A549 (cell line): ENCODE measurements at places on chromosomes 5 and 9.

DNA sequence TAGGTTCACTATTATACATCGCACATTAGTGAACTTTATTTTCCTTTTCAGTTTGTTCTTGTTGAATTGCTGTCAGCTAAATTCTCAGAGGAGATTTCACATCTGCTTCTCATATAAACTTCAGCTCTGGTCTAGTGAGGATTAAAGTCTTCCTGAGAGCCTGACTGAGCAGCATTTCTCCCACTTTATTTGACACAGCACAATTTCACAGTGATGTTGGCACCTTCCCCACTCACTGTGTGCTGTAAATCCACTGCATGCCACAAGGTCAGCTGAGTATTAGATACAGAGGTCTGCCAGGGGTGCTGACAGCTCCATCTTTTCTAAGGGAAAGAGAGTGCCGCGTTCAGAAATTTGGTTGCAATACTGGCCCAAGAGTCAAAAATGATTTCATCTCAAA is 567.4 kb downstream of the PRR16 start:
- DNase-seq: no peak

GRCh38 chr5:523441-524222 is 617 bp downstream of the SLC9A3 start:
- no peak for DNase-seq

- no peak for DNase-seq
Observed at GRCh38 chr5:132427281-132428146, 58.0 kb downstream of the SLC22A5 start.

DNA sequence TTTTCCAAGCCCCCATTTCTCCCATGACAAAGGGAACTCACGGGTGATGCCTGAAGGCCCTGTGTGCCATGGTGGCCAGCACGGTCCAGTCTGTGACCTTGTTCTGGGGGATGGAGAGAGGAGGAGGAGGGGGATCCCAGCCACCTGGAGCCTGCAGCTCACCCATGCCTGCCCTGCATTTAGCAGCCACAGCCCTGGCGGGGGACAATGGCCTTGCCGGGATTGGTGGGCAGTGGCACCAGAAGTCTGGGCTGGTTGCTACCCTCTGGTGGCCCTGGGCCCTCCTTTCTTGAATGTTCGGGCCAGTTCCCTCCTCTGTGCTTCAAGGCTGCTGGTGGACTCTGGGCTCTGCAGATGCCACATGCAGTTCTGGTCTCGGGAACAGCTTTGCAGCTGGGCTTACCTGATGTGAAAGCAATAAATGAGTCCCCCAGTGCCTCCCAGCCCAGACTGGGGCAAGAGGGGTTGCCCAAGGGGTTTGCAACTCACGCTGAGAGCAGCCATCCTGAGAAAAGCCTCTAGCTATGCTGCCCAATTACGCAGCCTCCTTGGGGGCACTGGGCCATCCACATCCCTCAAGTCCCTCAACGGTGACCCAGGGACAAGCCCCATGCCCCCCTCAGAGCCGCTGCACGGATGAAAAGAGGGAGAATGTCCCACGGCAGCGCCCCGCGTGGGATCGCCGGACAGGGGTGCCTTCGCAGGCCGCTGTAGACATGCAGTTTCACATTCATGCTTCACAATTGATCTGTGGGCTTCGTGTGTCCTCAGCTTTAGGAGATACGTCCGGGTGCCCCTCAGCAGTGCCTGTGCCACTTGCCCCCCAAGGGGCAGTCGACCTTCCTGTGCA is 49.2 kb upstream of the FCN1 start:
- DNase-seq: no peak

DNA sequence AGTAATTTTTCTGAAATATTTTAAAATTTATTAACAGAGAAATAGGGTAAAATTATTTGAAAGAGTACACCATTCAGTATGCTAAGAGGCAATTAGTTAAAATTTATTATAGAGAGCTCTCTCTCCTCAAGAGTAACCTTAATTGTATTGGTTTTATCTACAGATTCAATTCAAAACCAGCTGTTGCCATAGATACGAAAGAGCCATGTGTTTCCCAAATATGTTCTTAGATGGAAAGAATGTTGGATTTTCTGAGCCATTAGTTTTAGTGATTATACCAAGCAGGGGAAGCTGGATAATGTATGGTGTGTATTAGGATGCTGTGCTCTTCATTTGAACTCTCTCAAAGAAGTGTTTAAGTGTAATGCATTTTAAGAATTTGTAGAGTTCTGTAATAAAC is 27.8 kb downstream of the C7 start:
- DNase-seq: no peak

DNA sequence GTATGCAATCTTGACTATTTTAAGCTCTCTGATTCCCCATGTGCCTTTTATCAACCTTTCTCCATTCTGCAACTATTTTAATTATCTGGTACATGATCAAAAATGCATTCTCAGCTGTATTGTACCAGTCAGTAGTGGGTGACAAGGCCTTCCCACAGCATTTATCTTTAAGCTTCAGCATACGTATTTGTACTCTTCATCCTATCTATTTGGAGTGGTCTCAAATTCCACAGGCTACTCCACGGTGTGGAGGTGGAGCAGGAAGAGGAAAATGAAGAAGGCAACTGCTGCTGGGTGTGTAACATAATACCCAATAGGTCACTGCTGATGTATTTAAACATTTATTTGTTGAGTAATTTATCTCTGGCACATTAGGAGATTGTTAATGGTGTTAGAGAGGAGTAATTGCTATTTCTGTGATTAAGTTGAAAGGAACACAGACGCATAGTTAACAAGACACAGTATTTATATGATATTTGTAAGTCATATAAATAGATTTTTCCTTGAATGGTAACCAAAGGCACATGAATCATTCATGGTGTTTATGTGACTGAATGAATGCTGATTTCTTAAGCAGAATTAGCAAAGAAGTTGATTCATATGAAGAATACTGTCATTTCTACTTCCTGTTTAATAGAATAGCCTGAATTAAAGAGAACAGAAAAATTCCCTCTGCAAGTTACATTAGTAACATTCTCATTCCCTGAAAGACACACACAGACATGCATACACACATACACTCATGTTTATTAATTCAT is 153.8 kb upstream of the NR3C1 start:
- DNase-seq: no peak

DNA sequence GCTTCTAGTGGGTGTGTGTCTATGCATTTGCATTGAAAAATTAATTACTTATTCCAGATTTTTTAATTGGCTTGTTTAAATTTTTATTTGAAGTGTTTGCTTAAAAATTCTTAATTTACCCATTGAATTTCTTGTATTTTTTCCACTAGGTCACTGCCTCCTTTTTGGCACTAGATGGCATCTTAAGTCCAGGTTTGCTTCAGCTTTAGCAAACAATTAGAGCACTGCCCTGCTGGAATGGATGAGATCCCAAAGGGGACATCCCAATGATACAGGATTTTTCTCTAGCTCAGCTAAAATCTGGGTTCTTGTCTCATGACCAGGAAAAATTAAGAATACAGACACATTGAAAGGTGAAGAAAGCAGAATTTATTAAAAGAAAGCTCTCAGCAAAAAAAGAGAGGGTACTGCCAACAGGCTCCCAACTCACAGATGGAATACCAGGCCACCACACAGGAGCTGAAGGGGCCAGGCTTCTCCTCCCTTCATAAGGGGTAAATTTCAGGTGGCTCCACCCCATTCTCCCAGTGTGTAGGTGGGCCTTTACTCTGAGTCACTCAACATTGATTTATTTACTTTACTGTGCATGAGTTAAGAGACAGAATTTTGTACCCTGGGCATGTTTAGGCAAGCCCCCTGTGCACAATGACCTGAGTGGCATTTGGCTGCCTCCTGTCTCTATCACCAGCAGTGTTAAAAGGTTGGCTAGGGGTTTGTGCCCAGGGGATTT is 532.4 kb downstream of the ANXA1 start:
- DNase-seq: peak; percentile 44

DNA sequence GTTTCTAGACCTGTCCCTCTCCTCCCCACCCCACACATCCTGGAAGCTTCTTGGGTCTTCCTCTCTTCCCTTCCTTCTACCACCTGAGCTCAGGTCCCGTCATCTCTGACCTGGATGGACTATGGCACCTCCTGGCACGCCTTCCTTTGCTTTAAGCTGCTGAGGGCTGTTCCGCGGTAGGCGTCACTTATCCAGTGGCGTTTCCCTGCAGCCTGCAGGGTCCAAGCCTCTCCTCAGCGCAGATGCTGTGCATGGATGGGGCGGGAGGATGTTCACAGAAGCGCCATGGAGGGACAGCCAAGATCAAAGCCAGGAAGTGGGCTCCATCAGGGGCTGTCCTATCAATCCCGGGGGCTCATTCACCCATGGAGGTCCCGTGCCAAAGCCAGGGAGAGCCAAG is 23.8 kb upstream of the CNOT6 start:
- no peak for DNase-seq

GRCh38 chr5:148681157-148682057 is 27.1 kb upstream of the HTR4 start:
- DNase-seq: no peak

GRCh38 chr9:119020730-119021333 is 348.4 kb downstream of the BRINP1 start:
- DNase-seq: no peak

DNA sequence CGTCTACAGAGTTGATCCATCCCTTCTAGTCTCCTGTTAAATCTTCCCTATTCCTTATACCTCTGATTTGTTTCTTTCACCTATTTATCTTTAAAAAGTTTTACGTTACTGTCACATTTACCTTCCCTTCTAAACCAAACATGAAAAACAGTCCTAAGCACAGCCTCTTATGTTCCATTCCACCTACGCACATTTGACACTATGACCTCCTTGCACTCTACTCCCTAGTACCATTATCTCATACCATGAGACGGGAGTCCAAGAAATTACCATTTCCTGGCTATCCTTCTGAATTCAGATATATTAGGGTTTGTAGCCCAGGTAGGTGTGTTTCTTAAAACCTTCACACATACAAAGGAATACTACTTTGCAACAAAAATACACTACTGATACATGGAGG is 25.1 kb downstream of the FNIP1 start:
- DNase-seq: no peak

DNA sequence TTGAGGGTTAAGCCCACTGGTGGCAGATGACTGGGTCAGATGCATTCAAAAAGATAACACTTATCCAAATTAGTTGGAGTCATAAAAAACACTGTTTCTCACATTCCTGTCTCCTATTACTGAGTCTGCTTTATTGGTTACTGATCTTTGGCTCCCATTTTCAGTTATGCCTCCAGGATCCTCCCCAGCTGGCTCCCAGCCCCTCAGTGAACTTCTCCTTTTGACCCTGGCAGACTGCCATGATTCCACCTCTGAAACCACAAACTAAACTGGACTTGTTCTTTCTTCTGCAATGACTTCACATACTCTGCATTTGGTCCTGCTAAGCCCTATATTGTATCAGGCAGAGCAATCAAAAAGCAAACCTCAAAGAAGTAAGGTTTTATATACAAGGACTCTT is 860.8 kb upstream of the DMAC1 start:
- no peak for DNase-seq

DNA sequence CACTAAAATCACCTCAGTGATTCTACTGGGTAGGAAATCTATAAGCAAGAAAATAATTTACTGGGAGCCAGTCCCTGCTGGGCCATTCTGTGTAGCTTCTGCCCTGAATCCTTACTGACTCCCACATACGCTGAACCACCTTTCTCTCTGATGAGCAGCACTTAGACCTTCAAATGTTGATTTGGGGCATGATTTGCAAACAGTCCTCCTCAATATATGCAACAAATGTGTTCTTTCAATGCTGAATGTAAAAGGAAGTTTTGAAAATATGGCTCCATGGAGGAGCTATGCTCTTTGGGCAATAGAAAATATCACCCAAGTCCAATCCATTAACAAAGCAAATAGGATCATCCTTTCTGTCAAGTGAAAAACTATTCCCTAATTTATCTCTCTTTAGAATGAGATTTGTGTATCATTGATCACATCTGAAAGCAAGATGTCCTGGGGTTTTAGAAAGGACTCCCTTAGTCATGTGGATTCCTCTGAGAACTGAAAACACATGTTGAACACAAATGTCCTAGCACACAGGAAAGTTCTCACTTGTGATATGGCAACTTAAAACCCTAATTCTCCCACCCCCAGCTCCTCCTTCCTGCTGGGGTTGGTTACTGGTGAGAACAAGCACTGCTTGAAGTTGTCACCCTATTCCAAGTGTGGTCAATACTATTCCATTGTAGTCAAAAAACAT is 8.9 kb upstream of the CER1 start:
- DNase-seq: no peak

GRCh38 chr9:90165281-90165680 is 477.3 kb downstream of the DIRAS2 start:
- no peak for DNase-seq

GRCh38 chr9:29806937-29807618 is 2233.8 kb upstream of the C9orf72 start:
- DNase-seq: no peak

GRCh38 chr5:132436936-132437335 is 53.6 kb downstream of the IRF1 start:
- no peak for DNase-seq

GRCh38 chr9:110125207-110125751 is 82.7 kb downstream of the C9orf152 start:
- DNase-seq: peak; percentile 62
